GM12878 (cell line): ENCODE measurements at places on chromosomes 1 and 21. TPM values are rescaled to one million over a fixed set of nuclear protein-coding genes. Genes with fewer than 3 reads are reported as not detected.

CCDC185 gene
- total RNA-seq, result not detected in 2 replicates

CLDN14 gene
- total RNA-seq, result 9.6 and 11.2 TPM in 2 replicates

VASH2 gene
- 29.2 and 29.7 TPM in 2 replicates for total RNA-seq

TENT5C gene
- total RNA-seq, result 1.4 and 1.6 TPM in 2 replicates

ZNF683 gene
- total RNA-seq, result not detected in 2 replicates

- no peaks in the 10 kb centered on the region for H3K27me3 ChIP-seq
- no peaks in the 10 kb centered on the region for H3K4me1 ChIP-seq
- DNase-seq, result no peak
- H3K36me3 ChIP-seq, result no peaks in the 10 kb centered on the region
- H3K27ac ChIP-seq, result no peak overlapping the region
Observed at GRCh38 chr1:97379387-97380075, 541.3 kb downstream of the DPYD start.

- H3K27ac ChIP-seq, result no peak overlapping the region
- no peaks in the 10 kb centered on the region for H3K4me1 ChIP-seq
- H3K27me3 ChIP-seq, result no peaks in the 10 kb centered on the region
- no peak overlapping the region for H3K4me3 ChIP-seq
- H3K36me3 ChIP-seq, result no peaks in the 10 kb centered on the region
Observed at GRCh38 chr1:224762046-224762445, 145.9 kb downstream of the CNIH3 start.

DNA sequence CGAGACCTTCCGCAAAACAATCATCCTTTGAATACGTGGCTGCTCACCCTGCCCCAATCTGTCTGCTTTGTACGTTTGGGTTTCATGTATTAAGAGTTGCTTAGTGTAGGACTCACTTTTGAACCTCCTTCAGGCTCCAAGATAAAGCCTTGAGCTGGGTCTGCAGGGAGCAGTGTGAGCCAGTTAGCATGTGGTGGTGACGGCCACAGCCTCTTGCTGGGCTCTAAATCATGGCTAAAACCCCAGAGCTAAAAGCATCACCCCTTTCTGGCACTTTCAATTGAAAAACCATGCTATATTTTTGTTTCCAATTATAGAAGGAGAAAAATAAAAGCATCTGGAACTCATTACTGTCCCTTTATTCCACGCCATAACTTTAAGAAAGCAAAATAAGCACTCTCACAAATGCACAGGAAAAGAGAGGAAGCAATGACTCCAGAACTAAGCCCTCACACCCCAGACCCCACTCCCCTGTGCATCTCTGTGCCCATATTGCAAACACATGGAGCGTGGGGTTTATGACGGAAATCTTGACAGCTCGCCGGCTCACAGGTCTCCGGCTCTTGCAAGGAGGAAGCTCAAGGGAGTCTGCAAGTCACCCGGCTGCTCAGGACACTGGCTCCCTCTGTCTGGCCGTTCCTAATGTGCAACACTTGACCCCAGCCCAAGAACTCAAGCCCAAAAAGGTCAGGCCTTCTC is 135.5 kb downstream of the MIS18A start:
- DNase-seq, result no peak
- no peak overlapping the region for H3K4me3 ChIP-seq

DNA sequence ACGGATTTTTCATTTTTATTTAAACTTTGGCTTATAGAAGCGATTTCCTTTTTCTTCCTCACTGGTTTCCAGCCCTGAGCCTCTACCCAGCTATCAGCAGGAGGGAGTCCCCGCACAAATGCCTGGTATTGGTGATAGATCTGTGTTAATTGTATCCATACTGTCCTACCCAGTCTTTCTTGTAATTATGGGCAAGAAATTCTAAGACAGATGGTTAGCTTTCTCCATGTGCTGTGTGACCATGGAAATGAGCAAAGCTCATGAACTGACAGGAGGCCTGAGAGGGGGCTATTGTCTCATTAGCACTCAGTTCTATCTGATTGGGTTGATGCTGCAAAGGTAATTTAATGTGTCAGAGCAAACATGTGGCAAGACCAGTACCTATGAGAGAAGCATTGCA is 108.1 kb upstream of the IVNS1ABP start:
- no peak overlapping the region for H3K4me3 ChIP-seq
- DNase-seq, result no peak
- no peak overlapping the region for H3K27ac ChIP-seq

- peaks cover 52% of the 10 kb centered on the region for H3K4me1 ChIP-seq
- H3K27me3 ChIP-seq, result no peaks in the 10 kb centered on the region
- H3K4me3 ChIP-seq, result no peak overlapping the region
- no peak for DNase-seq
- no peaks in the 10 kb centered on the region for H3K36me3 ChIP-seq
- peak overlapping the region; percentile 50 for H3K27ac ChIP-seq
Observed at GRCh38 chr1:25095635-25096200, 136.6 kb downstream of the SYF2 start.

DNA sequence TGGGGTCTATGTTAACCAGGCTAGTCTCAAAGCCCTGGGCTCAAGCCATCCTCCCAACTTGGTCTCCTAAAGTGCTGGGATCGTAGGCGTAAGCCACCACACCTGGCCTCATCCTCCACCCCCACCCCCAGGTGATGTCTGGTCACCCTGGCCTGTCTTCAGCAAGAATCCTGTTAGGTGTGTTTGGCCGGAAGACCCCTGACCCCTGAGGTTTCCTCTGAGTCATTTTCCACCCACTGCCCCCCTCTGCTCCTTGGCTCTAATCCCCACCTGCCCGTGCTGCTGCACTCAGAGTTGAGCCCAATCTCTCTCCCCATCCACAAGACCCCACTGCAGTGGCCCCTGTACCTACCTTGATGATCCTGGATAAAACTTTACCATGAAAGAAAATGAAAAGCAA is 25.2 kb downstream of the SLC66A1 start:
- no peak for DNase-seq
- no peak overlapping the region for H3K27ac ChIP-seq
- no peaks in the 10 kb centered on the region for H3K27me3 ChIP-seq
- peaks cover 20% of the 10 kb centered on the region; the same call in 1 of the 2 replicates for H3K36me3 ChIP-seq

GRCh38 chr1:113046569-113046968 is 26.4 kb upstream of the LRIG2 start:
- no peak for DNase-seq
- H3K27ac ChIP-seq, result no peak overlapping the region
- H3K4me1 ChIP-seq, result peaks cover 20% of the 10 kb centered on the region
- H3K36me3 ChIP-seq, result no peaks in the 10 kb centered on the region

DNA sequence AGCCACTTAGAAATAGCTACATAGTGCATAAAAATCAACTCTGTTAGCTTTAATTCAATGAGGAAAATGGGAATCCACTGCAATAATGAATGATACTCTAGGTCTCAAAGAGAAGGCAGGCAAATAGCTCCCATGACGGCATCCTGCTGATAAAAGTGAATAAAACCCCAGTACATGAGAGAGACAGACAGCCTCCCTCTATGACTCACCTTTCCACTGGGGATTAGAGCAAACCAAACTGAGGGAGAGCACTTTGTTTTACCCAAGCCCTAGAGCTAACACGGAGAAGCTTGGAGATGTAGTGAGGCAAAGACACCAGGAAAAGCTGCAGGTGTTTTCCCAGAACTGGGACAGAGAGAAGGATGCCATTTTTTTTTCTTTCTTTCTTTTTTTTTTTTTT is 621.9 kb downstream of the LRRIQ3 start:
- no peaks in the 10 kb centered on the region for H3K27me3 ChIP-seq
- H3K4me1 ChIP-seq, result no peaks in the 10 kb centered on the region
- H3K27ac ChIP-seq, result no peak overlapping the region
- no peaks in the 10 kb centered on the region for H3K36me3 ChIP-seq
